ENCODE measurements at places on chromosomes 5 and 9.

DNA sequence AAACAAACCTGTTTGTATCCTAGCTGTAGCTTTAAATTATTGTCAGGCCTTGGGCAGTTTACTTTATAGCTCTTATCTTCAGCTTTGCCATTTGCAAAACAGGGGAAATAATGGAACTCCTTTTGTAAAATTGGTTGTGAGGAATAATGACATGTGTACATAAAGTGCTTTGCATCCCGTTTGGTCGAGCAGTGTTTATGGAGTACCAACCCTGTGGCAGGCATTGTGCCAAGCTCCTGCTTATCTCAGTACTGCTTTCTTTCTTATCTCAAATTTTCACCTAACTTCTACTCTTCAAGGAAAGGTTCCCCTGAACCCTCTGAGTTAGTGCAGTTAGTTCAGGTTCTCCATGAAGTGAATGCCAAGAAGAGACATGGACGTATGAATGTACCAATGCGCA, 9.4 kb upstream of the TENT2 start:
- no peak for DNase-seq

- DNase-seq, result peak; percentile 58
Measured at GRCh38 chr9:133184971-133185370, 21.3 kb upstream of the GBGT1 start.

DNA sequence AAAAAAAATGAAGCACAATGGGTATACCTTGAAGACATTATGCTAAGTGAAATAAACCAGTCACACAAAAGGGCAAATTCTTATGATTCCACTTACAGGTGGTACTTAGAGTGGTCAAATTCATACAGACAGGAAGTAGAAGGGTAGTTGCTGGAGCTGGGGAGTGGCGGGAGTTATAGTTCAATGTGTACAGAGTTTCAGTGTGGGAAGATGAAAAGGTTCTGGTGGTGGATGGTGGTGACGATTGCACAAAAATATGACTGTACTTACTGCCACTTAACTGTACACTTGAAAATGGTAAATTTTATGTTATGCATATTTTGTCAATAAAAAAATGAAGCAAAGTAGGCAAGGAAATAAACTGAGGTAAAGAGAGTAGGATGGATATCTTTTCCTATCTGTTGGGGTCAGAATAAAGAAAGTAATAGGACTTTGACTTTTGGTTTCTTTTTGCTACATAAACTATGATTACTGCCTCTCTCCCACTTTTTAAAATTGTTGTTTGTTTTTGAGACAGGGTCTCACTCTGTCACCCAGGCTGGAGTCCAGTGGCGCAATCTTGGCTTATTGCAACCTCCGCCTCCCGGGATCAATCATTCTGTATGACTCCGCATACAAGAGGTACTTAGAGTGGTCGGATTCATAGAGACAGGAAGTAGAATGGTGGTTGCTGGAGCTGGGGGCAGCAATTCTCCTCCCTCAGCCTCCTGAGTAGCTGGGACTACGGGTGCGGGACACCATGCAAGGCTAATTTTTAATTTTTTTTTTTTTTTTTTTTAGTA, 4.0 kb upstream of the PSAT1 start:
- no peak for DNase-seq

DNA sequence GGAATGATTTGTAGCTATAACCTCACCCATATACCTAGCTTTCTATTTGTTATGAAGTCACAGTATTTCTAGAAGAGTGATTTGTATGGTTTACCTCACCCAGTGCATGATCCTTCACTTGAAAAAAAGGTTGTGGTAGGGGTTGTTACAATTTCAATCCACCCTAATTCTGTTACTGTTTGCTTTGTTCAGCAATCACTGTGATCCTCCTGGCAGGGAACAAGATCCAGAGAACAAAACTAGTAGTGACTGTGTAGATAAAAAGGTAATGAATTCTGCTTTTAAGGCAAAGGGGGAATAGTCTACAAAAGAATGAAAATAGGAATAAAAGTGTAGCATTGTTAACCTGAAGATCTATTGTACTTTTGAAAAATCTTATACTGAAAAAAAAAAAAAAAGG, 191.3 kb upstream of the SH3GL2 start:
- no peak for DNase-seq

DNA sequence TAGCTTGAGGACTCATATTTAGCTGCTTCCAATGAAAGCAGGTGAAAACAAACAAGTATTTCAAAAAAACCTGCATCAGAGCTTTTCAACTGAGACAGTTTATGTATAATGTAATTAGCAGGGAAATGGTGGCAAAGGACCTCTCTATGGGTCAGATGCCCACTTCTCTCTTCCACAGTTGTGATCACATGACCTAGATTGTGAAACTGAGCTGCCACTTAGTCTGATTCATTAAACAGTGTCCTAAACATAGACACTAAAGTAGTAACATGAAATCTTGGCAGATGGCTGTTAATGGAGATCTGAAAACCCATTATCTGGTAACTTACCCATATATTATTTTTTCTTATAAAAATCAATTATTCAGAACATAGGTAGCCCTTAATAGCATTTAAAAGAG, 663.6 kb upstream of the RIOK2 start:
- no peak for DNase-seq

DNA sequence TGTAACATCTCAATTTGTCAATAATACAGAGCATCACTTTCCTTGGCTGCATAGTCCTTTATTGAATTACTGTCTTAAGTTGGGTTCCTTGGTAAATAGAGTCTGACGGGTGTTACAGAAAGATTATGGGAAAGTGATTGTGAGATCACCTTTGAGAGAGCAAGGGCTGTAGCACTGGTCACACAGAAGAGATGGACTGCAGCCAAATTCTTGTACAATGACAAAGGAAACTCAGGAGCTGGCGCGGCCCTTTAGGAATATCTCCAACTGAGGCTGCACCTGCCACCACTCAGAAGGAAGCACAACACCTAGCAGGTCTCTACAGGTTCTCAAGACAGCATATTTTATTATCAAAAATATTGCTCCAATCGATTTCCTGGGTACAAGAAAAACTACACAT, 350.0 kb upstream of the ISL1 start:
- no peak for DNase-seq

DNA sequence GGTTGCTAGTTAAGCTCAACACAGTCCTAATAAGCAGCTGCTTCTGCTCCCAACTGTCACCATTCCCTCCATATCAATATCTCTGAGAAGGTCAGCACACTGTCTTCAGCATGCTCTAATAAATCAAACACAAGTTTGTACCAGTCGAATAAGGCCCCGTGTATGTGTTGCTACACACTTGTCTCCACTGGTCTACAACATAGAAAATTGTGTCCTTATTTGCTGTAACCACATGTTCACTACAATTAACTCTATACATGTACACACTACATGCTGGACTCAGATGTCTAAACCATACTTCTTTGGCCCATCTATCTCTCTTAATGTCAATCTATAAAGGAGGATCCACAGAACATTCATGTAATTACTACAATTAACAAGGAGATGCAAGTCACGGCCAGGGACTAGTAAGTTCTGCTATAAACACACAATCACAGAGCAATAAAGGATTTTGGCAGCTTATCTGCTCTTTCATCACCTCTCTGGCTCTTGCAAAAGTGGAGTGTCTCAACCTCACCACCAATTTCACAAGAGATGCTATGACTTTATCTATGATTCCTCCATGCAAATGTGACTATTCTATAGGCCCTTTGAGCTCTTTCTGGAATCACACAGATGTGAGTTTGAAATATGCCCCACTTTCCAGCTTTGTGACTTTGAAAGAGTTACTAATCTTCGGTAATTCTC, 143.9 kb downstream of the SEMA5A start:
- no peak for DNase-seq

- peak; percentile 52 for DNase-seq
Measured at GRCh38 chr9:91948597-91949391, 1.2 kb downstream of the ROR2 start.

DNA sequence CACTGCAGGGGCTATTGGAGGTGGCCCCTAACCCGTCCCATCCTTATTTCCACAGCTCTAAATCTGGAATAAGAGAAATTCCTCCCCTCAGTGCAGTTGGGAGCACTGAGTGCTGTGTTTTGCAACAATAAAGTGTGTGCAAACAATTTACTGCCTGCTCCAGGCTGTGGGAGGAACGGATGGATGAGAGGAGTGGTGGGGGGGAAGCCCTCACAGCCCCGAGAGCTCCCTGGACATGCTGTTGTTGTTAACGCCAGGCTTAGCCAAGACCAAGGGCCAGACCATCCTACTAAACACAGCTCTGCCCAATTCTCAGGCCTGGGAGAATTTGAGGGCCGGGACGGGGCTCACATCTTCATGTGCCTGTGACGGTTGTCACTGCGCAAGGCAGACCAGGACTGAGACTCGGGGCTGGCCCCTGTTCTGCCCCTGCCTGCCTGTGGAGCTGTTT, 200.2 kb downstream of the DAB2IP start:
- DNase-seq, result no peak

DNA sequence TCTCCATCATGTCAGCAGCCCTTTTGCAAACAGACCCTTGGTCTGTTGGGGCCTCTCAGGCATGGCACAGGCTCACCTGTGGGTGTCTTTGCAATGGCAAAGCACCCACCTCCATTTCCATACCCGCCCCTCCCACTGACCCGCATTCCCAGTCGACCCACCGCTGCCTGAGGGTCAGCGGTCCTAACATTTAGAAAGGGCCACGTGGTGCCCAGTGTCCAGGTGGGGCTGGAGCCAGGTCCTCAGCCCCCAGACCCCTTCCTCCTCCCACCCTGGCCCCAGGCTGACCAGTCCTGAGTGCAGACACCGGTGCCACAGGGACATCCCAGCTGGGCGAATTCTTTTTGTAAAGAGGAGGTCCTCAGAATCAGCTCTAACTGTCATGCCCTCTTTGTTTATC, 43.3 kb upstream of the CEP72 start:
- no peak for DNase-seq

GRCh38 chr9:135717410-135717809, 15.4 kb downstream of the KCNT1 start:
- no peak for DNase-seq

GRCh38 chr5:125186911-125187375, 440.5 kb upstream of the ZNF608 start:
- no peak for DNase-seq

DNA sequence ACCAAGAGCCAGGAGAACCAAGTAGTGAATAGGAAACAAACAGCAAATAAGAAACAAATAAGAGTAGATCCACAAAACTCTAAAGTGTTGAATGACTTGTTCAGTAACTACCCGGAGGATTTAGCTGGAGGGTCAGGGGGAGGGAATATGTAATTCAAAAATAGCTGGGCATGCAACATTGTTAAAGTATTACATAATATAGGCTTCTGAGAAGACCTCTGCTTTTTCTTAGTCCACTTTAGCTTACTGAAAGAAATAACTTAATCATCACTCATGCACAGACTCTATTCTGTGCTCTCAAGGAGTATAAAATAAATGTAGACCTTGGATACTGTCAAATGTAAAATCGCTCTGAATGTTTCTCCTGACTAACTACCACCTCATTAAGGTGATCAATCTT, 183.2 kb upstream of the POU5F2 start:
- DNase-seq, result no peak

DNA sequence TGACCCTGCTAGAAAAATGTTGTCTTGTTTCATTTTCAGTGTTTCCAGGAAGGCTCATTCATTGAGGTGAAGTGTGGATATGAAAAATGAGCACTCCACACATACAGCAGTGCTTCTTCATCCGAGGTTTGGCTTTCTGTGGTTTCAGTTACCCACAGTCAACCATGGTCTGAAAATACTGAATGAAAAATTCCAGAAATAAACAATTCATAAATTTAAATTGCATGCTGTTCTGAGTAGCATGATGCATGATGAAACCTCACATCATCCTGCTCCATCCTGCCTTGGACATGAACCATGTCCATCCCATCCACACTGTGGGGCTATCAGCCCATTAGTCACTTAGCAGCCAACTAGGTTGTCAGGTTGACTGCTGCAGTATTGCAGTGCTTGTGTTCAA, 10.4 kb upstream of the SLC45A2 start:
- DNase-seq, result peak; percentile 60

GRCh38 chr5:68983043-68983442, 110.8 kb upstream of the SLC30A5 start:
- DNase-seq, result no peak

GRCh38 chr9:89234205-89235067, 55.8 kb upstream of the SHC3 start:
- no peak for DNase-seq

DNA sequence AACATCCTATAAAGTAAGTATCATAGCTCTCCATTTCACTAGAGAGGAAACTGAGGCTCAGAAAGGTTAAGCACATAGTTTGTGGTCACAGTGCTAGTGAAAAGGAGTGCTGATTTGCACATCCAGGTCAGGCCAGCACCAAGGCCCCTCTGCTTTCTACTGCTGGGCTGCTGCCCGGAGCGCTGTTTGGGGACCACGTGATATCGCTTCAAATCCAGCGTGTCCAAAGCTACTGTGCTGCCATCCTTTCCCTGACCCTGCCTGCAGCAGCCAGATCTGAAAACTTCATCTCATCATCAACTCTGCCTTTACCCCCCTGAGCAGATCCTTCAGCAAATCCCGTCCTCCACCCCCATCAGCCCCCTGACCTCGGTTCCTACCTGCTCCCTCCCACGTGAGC, 40.7 kb upstream of the AKNA start:
- DNase-seq, result no peak

GRCh38 chr5:95102687-95103086, 182.2 kb downstream of the MCTP1 start:
- no peak for DNase-seq

- DNase-seq, result no peak
Measured at GRCh38 chr5:131296213-131296672, 32.4 kb downstream of the CDC42SE2 start.

- DNase-seq, result no peak
Measured at GRCh38 chr9:134951461-134951860, 33.7 kb upstream of the FCN1 start.

GRCh38 chr5:65721050-65721719, 724 bp downstream of the SGTB start:
- DNase-seq, result peak; percentile 81

- peak; percentile 55 for DNase-seq
Measured at GRCh38 chr5:113378959-113379541, 55.7 kb downstream of the TSSK1B start.

DNA sequence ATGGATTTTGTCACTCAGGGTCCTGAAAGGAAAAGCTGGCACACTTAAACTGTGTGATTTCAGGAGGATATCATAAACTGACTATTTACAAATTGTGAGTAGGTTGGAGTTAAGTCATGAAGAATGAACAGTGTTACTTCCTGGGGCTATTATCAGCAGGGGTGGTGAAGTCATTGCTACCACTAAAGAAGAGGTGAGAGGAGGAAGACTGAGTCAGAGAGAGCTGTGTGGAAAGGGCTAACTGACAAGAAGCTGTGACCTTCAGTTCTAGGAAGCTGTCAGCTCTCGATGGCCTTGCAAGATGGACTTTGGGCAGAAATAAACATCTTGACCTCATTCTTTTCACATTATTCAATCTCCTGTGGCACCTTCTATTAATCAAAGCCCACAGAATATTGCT, 72.3 kb upstream of the STARD4 start:
- peak; percentile 23 for DNase-seq

- DNase-seq, result no peak
Measured at GRCh38 chr5:85896514-85896913, 721.2 kb upstream of the COX7C start.

DNA sequence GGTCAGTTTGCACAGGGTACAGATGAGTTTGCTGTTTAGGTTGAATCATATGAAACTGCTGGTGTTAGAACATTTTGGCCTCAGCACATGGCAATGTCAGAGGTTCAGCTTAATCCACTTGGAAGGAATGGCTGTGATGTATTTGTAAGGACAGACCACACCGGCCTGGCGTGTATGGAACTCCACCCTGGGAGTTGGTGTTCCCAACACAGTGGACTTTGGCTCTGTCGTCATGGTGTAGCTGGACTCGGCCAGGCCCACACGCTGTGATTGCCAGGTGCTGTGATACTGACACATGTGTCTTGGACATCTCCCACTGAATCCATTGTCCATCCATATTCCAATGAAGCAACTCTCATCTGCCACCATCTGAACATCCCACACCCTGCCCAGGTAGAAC, 90.3 kb downstream of the ZNF618 start:
- DNase-seq, result no peak
